Stimulated activated CD4-positive, alpha-beta T cell treated with anti-CD3 and anti-CD28 coated beads, Interleukin-1b, Interleukin-23, amount 100 ng/mL, for 48 hours (primary cell): ENCODE measurements at places on chromosomes 3 and 15.

- no peak for DNase-seq
These were observed 6.5 kb upstream of the PLSCR1 start for GRCh38 chr3:146550743-146551510.

- no peak for DNase-seq
These were observed 203.9 kb downstream of the VGLL3 start for GRCh38 chr3:86787091-86787490.

- no peak for DNase-seq
These were observed 209.2 kb upstream of the GADL1 start for GRCh38 chr3:31103623-31104180.

- DNase-seq = peak; percentile 69
These were observed 553 bp downstream of the TMEM43 start for GRCh38 chr3:14125193-14126016.

DNA sequence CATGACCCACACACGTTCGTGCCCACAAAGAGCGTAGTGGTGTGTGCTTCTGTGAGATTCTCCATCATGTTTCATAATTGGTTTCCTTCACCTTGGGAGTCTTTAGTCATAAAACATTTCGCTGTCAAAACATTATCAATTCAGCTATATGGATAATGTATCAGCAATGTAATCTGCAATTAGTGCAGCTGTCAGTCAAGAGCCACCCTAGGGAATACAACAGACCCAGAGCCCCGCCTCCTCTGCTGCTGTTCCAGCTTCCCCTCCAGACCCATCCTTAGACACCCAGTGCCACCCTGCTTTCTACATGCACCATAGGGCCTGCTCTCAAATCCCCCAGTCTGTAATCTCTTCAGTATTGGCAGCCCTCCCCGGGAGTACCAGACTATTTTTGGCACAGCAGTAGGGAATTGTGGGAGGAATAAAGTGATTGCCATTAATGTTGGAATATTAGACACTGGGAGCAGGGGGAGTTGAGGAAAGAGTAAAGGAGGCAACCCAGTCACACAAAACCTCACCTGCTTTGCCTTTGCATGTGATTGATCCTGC, 31.5 kb upstream of the C3orf80 start:
- DNase-seq = no peak
